ENCODE measurements at places on chromosomes 4 and X.
A peak's percentile ranks its signal among the peaks of the same experiment; 100 is the strongest.

DNA sequence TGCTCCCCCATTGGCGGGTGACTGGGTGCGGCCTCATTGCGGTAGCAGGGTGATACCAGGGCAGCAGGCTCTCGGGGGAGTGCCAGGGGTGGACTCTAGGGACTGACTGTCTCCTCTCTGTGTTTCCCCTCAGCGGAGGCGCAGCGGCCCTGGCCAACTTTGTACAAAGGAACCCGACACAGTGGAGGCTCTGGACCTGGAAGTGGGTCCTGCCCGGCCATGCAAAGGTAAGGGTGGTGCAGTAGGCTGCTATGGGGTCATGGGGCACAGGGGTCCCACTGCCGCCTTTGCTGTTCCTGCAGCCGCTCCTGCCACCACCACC, 16.3 kb downstream of the SULT1B1 start:
- no peak for DNase-seq

GRCh38 chr4:54547299-54548097, 110.3 kb upstream of the KIT start:
- DNase-seq: no peak

GRCh38 chrX:41384051-41384705, 50.2 kb downstream of the DDX3X start:
- DNase-seq: peak; percentile 65

- no peak for DNase-seq
Observed at GRCh38 chr4:110623718-110624397, 981 bp upstream of the PITX2 start.

GRCh38 chr4:41989994-41990364, 351 bp upstream of the SLC30A9 start:
- DNase-seq: no peak

DNA sequence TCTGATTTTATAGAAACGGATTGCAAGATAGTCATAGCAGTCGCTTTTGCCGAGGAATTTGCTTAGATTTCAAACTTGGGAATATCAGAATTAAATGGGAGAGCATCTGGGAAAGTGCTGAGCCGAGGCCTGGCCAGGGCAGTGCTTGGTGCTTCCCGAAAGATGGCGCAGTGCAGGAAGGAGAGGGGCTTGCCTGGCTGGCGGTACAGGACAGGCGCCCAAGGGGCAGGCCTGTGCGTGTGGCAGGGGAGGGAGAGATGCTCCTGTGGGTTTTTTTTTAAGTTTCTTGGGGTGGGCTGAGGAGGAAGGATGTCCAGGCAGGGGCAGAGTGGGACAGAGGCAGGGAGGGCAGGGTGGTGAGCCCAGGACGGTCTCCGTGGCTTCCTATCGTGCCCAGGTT, 241.1 kb downstream of the AFAP1 start:
- peak; percentile 26 for DNase-seq

- DNase-seq: peak; percentile 61
Observed at GRCh38 chr4:39729557-39729956, 31.6 kb downstream of the UBE2K start.

DNA sequence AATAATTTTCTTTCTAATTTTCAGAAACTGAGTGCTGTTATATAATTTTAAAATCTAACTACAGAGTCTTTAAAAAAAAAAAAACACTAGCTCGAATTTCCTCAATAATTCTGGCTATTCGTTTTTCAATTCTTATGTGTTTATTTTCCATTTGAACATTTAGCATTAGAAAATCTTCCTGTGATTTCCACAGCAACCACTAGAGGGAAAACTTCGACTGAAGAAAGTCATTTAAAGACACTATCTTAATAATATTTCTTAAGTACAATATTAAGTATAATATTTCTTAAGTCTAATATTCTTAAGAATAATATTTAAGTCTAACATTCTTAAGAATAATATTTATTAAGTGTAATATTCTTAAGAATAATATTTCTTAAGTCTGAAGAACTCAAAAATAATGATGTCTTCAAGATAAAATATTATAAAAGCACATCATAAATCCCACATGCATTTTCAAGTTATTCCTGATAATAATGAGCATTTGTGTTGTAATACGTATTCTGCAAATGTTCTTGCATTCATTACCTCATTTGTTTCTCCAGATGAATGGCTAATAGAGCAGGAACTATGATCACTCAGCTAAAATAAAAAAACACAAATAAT, 118.4 kb upstream of the WDR17 start:
- DNase-seq: no peak

DNA sequence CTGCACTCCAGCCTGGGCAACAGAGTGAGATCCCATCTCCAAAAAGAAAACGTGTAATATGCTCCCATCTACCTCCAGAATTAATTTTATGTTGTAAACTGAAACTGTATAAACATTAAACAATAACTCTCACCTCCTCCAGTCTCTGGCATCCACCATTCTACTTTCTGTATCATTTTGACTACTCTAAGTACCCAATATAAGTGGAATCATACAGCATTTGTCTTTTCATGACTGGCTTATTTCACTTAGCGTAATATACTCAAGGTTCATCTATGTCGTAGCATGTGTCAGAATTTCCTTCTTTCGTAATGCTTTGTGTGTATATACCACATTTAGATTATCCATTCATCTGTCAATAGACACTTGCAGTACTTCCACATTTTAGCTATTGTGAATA, 20.6 kb downstream of the F8 start:
- no peak for DNase-seq

DNA sequence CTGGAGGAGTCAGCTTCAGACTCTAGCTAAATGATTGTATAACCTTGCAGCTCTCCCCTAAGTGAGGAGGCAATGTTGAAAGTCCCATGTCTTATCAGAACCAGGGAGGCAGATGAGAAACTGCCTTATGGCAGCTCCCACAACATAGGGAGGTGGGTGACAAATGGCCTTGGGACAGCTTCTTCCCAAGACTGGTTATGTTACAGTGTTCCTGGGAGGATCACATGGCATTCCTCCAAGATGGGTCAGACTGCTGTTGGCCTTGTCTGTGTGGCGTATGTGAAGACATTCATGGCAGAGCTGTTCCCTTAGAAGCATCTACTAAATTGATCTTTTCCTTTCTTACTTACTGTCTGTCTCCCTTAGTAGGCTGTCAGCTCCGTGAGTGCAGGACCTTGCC, 42.0 kb downstream of the HPRT1 start:
- DNase-seq: no peak

DNA sequence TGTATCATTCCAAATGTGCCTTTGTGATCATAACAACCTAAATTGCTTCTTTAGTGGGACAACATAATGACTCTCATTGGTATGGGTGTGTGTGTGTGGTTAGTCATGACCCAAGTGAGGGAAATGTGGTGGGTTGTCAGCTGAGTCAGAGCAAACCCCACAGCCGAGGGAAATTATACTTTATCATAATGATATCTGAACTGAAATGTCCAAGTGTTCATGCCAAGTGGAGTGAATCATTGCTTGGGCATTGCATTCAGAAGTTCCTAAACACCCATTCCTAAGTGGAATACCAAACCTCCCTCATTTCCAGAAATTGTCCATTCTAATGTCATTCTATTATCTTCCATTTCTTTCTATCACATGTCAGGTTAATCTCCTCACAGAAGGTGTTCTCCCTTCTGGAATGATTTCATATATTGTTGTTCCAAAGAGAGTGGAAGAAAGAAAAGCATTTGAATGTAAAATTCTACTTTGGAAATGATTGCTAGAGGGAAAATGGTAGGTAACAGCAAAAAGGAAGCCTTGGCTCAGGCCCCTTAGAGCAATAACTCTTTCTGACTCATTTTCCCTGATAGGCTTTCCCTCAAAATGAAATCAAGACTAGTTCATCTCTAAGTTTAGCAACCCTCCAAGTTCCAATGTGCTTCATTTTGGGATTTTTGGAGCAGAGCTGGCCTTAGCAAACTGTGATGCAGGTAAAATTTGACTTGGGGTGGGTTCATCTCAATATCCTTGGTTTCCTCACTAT, 230.7 kb upstream of the KCNIP4 start:
- DNase-seq: peak; percentile 90

- DNase-seq: no peak
Observed at GRCh38 chr4:183284258-183284785, 35.8 kb downstream of the CLDN22 start.

DNA sequence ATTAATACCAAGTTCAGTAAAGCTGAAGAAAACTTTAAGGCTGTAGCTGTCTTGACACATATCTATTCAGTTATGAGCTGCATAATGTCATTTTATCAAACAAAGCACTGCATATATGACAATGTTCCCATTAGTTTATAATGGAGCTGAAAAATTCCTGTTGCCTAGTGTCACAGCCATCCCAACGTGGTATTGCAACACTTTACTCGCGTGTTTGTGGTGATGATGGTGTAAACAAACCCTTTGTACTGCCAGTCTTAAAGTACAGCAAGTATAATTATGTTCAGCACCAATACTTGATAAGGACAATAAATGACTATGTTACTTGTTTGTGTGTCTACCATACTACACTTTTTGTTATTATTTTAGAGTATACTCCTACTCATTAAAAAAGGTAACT, 1415.6 kb upstream of the PCDH7 start:
- no peak for DNase-seq
